ENCODE measurements at places on chromosomes 16 and 17.

GRCh38 chr17:55062921-55063320, 94.4 kb downstream of the STXBP4 start:
- no peak for DNase-seq

DNA sequence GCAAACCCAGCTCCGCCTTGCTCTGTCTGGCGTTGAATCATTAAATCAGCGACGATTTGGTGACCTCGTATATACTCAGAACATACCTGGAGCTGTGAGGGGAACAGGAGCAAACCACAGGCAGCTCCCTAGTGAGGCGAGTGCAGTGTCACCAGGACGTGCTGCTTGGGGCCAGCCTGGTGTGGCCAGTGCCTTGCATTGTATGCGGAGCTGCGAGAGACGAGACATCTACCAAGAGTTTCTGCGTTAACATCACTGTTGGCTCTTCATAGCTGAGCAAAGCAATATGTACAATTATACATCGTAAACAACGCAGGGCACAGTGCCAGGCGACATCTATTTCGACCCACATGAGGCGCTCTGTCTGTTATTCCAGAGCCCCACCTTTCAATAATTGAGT, 27.9 kb downstream of the MINK1 start:
- no peak for DNase-seq

- DNase-seq, result no peak
Observed at GRCh38 chr17:59513934-59514841, 51.2 kb upstream of the DHX40 start.

DNA sequence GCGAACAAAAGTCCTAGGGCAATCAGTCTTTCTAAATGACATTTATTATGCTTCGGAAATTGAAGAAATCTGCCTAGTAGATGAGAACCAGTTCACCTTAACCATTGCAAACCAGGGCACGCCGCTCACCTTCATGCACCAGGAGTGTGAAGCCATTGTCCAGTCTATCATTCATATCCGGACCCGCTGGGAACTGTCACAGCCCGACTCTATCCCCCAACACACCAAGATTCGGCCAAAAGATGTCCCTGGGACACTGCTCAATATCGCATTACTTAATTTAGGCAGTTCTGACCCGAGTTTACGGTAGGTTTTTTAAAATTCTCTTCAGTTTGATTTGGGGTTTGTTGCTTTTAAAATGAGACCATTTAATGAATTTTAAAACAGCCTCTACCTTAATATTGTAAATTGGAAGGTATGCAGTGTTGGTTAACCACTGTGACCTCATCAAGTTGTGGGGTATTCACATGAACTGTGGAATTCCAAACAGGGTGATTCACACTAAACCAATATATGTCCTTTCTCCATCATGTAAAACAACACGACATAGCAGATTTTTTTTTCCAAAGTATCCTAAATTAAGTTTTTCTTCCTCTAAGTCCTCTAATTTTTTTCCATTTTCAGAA, 6.2 kb upstream of the EVI2A start:
- no peak for DNase-seq

DNA sequence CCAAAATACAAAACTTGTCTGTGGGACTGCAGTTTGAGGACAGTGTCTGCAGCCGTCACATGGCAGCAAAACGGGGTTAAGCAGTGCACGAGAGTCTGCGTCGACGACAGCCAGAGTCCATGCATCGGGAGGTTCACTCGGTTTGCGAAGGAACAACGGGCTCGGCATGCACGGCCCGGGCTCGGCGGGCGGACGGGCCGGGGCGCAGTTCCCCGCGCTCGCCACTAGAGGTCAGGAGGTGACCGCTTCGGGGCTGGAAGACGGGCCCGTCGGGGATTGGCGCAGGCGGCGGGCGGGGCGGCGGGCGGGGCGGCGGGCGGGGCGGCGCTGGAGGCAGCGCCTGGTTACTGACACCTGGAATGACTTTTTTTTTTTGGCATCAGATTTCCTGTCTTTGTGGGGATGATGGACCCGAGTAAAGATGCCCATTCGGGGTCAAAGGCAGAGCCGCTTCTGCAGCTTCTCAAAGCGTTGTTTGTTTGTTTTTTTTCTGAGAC, 6.5 kb downstream of the SCGB1C2 start:
- peak; percentile 81 for DNase-seq

DNA sequence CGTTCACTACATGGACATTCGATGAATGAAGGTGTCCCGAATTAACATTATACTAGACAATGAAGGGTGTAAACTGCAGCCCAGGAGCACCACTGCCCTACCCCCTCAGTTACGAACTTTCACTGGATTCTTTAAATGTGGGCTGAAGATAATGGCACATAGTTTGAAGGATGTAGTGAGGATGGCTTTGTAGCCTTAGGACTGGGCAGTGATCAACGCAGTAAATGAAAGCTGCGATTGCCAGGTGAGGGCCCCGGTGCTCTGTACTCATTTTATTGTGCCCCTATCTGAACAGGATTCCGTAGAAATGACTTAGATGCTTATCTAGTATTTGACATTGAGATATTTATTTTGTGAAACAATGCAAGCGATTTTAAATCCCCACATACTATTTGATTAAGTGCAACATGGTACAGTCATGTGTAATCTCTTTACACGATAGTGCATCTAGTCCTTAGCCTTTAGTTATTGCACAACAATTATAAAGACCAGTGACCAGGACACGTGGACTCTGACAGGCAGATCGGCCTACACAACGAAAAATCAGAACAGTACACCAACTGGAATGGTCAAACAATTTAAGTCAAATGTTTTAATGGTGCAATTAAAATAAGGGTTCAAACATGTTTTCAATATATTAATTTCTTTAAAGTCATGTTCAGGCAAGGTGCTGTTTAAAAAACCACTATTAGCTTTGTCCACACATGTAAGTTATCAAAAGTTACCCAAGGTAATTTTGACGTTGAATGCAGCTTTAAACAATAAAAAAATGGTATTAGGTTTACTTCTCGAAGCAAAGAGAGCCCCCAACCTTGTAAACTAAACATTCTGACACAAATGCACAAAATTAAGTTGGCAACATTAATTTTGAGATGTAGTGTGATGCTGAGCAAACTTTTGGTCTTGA, 17.4 kb upstream of the ERN1 start:
- no peak for DNase-seq

GRCh38 chr17:63685041-63685440, 14.9 kb downstream of the LIMD2 start:
- no peak for DNase-seq

GRCh38 chr17:56880571-56880970, 33.3 kb downstream of the TRIM25 start:
- no peak for DNase-seq

DNA sequence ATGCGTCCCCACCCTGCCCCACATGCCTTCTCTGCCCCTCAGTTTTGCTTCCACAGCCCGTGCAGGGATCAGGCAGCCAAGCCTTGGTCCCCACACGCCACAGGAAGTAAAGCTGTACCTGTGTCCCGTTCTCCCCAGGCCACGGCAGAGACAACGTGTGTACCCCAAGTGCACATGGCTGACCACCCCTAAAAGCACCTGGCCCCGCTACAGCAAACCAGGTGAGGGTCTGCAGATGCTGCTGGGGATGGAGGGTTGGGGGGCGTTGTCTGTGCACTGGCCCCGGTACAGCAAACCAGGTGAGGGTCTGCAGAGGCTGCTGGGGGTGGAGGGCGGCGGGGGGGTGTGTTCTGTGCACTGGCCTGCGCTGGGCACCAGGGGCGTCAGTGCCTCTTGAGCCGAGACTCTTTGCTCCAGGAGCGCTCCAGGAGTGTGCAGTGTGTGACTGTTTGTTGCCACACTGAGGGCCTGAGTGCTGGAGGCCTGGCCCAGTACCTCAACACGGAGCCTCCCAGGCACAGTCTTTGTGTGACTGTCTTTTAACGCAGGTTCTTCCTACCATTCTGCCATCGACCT, 18.8 kb downstream of the TCF25 start:
- no peak for DNase-seq

DNA sequence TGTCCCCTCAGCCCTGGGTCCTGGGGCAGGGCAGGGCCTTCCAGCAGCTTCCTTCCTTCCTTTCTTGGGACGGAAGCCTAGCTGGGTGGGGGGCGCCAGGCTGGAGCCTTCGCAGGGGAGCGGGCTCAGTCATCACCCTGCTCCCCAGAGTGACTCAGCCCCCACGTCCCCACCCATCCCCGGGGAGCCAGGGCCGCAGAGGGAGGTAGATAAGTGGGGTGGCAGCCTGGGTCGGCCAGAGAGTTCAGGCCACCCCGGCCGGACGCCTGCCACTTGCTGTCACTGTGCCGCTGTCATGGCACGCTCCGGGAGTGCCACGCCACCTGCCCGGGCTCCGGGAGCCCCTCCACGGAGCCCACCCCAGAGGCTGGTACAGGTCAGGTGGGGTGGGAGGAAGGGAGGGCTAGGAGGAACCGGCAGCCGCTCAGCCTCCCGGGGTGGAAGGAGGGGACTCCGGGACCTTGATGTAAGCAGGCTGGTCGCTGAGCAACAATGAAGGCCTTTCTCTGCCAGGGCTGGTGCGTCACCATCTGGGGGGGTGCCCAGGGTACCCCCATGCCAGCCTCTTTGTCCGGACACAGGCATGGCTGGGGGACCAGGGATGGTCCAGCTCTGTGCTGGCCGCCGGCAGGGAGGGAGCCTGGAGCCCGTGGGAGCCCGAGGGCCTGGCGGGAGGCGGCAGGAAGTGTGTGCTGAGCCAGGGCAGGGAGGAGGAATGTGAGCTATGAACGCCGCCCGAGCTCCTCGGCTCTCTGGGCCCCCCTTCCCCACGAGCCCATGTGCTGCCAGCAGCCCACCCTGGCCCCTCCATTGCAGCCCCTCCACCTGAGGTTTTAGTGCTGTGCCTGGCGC, 6.6 kb downstream of the NHERF2 start:
- no peak for DNase-seq

All from activated CD4-positive, alpha-beta T cell treated with anti-CD3 and anti-CD28 coated beads for 1 hour (primary cell).